HFFc6 (cell line): ENCODE measurements at places on chromosomes 5 and 9. TPM values are rescaled to one million over a fixed set of nuclear protein-coding genes. Genes with fewer than 3 reads are reported as not detected.

SGCD gene
- 5.8 to 6.7 TPM (median 6.5 TPM) in 3 replicates for total RNA-seq

PPP2R2B gene
- not detected in 3 replicates for total RNA-seq

- H3K4me3 ChIP-seq: no peak overlapping the region
- no peaks in the 10 kb centered on the region; the same call in 1 of the 2 replicates for H3K27me3 ChIP-seq
- peaks cover 11% of the 10 kb centered on the region for H3K4me1 ChIP-seq
- H3K36me3 ChIP-seq: no peaks in the 10 kb centered on the region
- H3K27ac ChIP-seq: peak overlapping the region; percentile 67; the same call in 1 of the 2 replicates
Measured at GRCh38 chr9:124960409-124960752, 19.5 kb upstream of the GOLGA1 start.

DNA sequence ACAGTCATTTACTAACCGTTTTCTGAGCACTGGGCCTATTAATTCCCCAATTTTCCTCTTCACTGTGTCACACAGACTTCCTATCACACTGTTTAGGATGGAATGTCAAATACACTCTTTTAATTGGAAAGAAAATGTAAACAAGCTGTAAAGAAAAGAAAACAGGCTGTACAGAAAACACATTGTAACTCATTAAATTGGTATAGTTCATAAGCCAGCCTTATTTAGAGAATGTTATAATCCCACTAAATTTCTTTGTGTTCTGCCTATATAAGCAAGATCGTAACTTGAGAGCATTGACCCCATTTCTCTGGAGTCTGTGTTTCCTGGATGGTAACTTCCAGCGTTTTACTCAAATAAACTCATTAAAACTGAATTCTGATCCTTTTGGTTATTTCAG, 46.5 kb downstream of the TARS1 start:
- H3K4me1 ChIP-seq: peaks cover 6% of the 10 kb centered on the region; the same call in 1 of the 2 replicates
- no peaks in the 10 kb centered on the region for H3K36me3 ChIP-seq
- no peak overlapping the region for H3K4me3 ChIP-seq

- H3K27me3 ChIP-seq: peaks cover 2% of the 10 kb centered on the region; the same call in 1 of the 2 replicates
- H3K4me1 ChIP-seq: peaks cover 47% of the 10 kb centered on the region
- peaks cover 78% of the 10 kb centered on the region for H3K36me3 ChIP-seq
- H3K4me3 ChIP-seq: no peak overlapping the region
- peak; percentile 11 for DNase-seq
Measured at GRCh38 chr5:151812757-151813309, 41.1 kb downstream of the G3BP1 start.

GRCh38 chr5:59040804-59041201, 457.9 kb downstream of the RAB3C start:
- DNase-seq: no peak
- H3K36me3 ChIP-seq: no peaks in the 10 kb centered on the region
- peaks cover 54% of the 10 kb centered on the region for H3K4me1 ChIP-seq
- no peak overlapping the region for H3K4me3 ChIP-seq
- H3K27ac ChIP-seq: no peak overlapping the region
- H3K27me3 ChIP-seq: peaks cover 1% of the 10 kb centered on the region; the same call in 1 of the 2 replicates
